AG08395 (cell line): ENCODE measurements at places on chromosomes 12 and 14.

- peak; percentile 56 for DNase-seq
Measured at GRCh38 chr14:58738189-58738836, 100.6 kb downstream of the DACT1 start.

DNA sequence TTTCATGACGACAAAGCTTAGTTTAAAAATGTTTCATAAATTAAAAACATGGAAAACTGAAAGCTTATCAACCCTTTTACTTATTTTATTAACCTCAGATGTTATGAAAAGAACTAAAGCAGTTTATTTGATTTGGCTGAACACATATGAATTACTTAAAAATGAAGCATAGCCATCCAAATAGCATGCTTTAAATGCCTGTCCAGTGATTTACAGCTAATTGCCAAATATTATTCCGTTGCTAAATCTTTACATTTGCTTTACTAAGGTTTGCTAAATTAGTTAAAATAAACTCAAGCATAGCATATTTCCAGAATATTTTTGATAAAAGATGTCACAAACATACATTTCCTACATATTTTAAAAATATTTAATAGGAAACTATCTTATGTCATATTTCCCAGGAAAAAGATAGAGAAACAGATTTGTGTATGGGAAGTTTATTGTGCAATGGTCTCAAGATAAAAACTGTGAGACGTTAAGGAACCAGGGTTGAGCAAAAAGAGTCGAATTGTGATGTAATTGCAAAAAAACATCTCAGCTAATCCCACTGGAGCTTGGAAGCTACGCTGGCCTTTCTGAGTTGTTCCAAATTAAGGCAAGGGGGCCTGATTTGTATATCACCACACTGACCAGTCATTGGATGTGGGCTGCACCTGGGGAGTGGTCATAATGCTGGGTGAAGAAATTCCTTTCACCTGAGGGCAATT is 25.8 kb downstream of the GPR135 start:
- DNase-seq, result no peak

DNA sequence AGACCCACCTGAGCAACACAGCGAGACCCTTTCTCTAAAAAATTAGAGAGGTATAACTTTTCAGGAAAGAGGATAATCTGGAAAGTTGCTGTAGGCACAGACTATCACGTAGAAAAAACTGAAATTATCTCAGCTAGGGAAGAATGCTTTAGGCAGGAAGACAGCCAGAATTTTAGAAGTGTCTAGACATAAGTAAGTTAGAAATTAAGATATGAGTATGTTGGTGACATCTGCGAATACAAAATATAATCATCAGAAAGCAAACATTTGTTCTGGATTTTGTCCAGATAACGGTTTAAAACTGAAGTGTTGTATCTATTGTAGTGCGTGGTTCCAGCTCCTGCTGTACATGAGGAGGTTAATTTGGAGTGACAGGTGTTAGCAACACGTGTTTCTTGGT is 123.2 kb downstream of the FBXL14 start:
- DNase-seq, result no peak

- DNase-seq, result no peak
Measured at GRCh38 chr12:57248934-57249742, 1.8 kb downstream of the STAC3 start.

GRCh38 chr12:44193281-44193680 is 357.4 kb downstream of the TMEM117 start:
- DNase-seq, result no peak

DNA sequence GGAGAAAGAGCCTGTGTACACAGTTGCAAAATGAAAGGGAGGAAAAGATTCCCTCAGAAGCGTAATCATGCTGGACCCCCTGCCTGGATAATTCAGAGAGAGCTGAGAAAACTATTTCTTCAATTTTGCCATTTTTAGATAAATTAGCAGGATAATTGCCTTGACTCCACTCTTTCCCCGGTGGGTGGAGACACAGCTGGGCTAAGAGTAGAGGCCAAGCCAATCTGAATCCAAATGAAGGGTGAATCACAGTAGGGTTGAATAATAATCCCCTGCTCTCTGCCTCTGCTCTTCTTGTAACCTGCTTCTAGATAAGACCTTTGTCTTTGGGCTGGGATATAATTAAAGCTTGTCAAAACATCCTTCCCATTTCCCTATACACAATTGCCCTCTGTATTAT is 150.1 kb downstream of the CAPZA3 start:
- no peak for DNase-seq

DNA sequence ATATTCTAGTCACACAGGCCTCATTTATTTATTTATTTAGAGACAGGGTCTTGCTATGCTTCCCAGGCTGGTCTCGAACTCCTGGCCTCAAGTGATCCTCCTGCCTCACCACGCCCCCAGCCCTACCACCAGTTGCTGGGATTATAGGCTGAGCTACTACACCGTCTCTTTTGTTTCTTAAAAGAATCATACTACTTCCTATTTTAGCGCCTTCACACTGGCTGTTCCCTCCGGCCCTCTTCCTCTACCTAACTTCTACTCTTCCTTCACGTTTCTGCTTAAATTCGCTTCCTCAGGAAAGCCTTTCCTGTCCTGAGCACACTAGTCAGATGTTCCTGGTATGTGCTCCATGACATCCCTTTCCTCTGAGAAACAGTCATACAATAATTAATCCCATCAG is 6.4 kb upstream of the MRPL42 start:
- DNase-seq, result no peak

GRCh38 chr14:94819531-94819930 is 49.6 kb upstream of the GSC start:
- no peak for DNase-seq

- no peak for DNase-seq
Measured at GRCh38 chr12:20590570-20590969, 104.6 kb upstream of the SLCO1C1 start.

- no peak for DNase-seq
Measured at GRCh38 chr14:21252149-21252548, 17.1 kb downstream of the HNRNPC start.

GRCh38 chr14:24274101-24274543 is 2.7 kb upstream of the RABGGTA start:
- DNase-seq, result no peak

DNA sequence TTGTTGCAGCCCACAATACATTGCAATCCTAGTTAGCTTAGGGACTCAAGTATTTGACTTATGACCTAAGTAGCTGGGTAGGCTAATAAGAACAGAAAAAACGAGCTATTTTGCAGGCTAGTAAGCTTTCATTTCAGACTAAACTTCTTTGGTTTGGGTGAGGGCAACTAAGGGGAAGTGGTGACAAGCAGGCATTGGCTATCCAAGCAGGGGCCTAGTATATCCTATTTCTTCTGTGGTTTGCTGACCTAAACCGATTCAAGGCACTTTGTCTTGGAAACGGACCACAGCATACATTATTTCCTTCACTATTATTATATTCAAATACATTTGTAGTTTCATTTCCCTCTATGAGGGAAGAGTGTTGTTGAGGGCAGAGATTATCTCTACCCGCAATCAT is 21.6 kb upstream of the SLC5A8 start:
- DNase-seq, result no peak

DNA sequence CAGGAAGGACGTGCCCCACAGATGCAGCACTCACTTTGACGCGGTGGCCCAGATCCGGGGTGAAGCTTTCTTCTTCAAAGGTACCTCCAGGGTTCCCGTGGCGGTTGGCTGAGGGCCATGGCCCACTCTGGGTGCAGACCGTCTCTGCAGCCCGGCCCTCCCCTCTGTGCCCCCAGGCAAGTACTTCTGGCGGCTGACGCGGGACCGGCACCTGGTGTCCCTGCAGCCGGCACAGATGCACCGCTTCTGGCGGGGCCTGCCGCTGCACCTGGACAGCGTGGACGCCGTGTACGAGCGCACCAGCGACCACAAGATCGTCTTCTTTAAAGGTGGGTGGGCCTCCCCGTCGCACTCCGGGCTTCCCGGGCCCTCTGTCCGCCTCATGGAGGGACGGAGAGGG is 16.9 kb downstream of the MMP17 start:
- no peak for DNase-seq
